ENCODE measurements at places on chromosomes 7 and 10.
A peak's percentile ranks its signal among the peaks of the same experiment; 100 is the strongest.

- peak; percentile 84 for DNase-seq
These were observed 157.2 kb upstream of the ZNF92 start for GRCh38 chr7:65216469-65216868.

DNA sequence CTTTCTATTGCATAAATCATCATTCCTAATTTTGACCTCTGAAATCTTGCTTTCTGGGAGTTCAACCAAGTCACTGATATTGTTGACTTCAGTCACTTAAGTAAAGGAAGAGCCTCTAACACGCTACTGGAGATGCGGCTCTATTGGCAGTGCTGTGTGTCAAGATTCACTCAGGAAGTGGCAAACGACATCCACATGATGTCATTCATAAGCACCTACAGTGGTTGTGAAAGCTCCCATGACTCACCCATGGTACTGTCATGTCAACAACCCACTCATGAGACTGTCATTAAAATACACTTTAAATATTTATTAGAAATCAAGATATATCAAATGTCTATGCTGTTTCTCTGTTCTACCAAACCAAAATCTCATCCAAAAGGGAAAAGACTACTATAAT is 52.5 kb upstream of the LHFPL3 start:
- no peak for DNase-seq

- no peak for DNase-seq
These were observed 57.0 kb upstream of the EFCAB10 start for GRCh38 chr7:105638334-105638733.

- DNase-seq: peak; percentile 63
These were observed 137.9 kb upstream of the HDAC9 start for GRCh38 chr7:18357691-18358090.

DNA sequence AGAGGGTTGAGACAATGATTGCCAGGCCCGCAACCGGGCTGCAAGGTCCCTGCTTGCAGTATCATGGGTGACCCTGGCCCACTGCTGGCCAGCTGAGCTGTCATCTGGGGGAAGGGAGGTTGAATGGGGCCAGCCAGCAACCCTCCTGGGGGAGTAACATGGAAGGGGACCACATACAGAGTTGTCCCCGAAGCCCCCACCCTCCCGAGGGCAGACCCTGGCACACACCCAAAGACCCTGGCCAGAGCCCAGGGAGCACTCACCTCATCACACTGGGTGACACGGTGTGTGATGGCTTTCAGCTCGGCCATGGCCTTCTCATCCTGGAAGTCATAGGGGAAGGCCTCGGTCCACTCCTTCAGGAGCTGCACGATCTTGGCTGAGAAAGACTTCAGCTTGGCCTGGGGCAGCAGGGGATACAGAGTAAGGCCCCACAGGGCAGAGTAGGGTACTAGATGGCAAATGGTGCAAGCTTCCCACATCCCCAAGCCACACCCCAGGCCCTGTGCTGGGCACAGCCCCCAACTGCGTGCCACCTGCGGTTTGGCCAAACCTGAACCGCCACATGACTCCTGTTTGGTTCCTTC is 63.4 kb downstream of the CSGALNACT2 start:
- no peak for DNase-seq

DNA sequence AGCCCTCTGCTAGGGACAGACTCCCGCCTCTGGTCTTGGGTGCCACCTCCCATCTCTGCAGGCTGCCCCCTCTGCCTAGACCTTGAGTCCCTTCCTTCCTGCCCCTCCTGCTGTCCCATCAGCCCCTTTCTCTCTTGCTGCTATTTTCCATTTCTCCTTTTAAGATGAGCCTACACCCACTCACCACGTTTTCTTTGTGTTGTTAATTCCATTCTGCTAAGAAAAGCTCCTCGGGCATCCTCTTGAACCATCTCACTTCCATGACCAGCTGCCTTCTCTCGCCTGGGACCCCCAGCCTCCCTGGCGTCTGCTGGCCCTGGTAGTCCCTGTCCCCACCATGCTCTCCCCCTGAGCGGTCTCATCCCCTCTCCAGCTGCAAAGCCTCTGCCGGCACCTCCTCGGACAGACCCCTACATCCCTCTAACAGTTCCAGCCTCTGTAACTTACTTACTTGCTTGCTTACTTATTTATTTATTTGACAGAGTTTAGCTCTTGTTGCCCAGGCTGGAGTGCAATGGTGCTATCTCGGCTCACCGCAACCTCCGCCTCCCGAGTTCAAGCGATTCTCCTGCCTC is 95.8 kb upstream of the SH2B2 start:
- no peak for DNase-seq

DNA sequence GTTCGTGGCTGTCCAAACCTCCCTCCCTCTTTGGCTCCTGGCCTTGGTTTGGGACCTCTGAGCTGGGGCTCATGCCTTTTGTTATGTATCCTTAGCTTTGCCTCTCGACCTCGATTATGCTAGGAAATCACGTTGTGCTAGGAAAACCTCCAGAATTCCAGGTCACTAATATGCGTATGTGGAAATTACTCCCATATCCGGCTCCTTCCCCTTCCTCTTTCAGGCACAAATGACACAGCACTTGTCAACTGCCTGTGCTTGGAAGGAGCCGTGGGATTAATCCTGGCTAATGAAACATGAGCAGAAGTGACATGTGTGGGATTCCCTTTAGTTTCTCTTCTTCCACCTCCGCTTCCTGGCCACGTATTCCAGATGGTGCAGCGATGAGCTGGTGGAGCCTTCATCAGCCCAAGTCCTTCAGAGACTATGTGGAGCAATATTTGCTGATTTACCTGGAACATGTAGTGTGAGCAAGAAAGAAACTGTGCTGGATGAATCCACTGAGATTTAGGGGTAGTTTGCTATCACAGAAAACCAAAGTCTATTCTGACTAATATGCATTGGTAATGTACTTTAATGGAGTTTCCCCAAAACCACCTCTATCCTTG is 149.2 kb downstream of the REEP3 start:
- no peak for DNase-seq

DNA sequence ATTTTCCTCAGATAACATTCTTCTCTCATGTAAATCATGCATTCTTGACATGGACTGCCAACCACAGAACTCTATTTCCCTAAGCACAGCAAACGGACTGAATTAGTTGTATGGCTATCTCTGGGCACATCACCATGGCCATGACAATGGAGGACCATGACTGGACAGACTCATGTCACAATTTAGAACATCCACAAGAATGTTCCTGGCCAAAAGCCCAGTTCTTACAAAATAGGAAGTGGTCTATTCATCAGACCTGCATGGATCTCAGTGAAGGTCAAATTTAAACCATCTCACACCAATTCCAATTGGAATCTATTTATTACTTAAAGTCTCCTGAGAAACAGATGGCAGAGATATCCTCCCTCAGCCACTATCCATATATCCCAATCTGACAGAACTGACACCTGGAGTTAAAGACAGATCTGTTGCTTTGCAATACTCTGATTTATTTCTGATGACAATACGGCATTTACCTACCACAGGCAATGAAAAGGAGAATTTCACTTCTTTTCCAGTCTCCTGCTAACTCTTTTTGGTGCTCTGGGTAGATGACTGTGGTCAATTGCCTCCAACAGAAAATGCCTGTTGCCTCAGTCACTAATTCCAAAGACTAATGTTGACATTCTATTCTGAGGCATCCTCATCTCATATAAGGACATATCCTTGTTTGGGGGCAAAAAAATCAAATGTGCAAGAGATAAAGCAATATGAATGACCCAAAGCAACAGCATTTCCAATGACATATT is 254.8 kb downstream of the HTR7 start:
- no peak for DNase-seq

DNA sequence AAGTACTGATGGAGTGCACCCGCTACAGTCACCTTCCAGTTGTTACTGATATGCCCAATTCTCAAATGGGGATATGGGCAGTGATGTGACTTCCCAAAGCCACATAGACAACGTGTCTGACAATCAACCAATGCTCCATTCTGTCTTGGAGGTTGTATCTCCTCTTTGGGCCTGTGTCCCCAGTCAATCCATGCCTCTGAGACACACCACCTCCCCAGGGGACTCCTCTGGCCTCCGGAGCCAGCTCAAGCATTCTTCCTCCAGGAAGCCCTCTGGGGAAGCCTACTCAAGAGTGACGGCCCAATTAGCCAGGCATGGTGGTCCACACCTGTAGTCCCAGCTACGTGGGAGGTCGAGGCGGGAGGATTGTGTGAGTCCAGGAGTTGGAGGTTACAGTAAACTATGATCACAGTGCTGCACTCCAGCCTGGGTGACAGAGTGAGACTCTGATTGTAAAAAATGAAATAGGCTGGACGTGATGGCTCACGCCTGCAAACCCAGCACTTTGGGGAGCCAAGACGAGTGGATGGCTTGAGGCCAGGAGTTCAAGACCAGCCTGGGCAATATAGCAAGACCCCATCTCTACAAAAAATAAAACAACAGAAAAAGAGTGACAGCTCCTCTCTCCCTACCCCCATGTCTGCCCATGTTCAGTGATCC is 99.5 kb upstream of the TNRC18 start:
- DNase-seq: no peak

Data from NAMALWA (cell line).